ENCODE measurements at places on chromosomes 3 and 15. TPM values are rescaled to one million over a fixed set of nuclear protein-coding genes. Genes with fewer than 3 reads are reported as not detected.

DNA sequence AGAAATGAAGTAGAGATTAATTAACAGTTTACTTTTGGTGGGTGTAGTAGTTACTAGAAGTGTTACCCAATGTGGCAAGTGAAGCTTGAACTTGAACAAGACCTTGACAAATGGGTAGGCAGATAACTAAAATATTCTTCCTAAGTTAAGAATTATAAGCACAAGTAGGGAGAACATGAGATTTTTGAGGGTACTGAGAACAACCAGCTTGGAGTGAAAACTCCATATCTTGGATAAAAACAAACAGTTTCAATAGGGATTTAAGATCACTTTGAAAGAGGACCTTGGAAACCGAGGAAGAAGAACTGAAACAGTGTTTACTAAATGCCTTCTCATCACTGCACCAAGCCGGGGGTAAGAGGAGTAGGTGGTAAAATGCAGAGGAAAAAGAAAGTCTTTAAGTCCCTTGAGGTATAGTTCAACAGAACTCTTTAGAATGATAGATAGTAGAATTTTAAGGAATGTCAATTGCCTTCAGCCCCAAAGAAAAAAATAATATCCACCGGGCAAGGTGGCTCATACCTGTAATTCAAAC lies 496.7 kb downstream of the NAALADL2 start:
- DNase-seq = no peak

- DNase-seq = no peak
Measured at GRCh38 chr15:28983432-28984311, 97.9 kb downstream of the APBA2 start.

GRCh38 chr3:3516384-3516783 lies 282.8 kb upstream of the LRRN1 start:
- DNase-seq = no peak

DNA sequence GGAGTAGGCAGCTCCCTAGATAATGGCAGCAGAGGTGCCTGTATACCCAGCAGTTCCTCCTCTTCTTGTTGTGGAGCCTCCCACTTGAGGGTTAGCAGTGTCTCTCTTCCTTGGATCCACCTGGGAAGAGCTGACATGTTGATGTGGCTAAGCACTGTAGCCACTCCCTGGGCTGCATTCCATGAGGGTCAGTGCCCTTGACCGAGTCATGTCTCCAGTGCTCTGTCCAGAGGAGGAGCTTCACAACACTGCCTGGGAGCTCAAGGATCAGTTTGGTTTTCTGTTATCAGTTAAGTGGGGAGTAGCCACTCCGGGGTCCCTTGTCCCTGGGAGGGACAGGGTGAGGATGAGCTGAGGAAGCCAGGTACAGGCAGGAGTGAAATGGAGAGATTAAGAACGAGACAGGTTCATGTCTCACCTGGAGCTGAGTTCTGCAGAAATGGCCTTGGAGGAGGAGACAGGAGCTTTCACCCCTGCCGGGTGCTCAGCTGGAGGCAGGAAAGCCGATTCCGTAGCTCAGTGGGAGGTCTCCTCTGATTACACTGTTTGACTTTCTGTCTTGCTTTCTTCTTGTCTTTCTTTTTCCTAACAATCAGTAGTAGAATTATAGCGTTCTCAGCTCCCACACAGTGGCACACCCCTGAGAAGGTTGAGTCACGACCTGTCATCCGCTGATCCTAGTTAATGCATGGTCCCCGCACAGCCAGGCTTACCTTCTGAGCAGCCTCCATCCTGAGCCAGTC lies 57.9 kb upstream of the SEC22A start:
- DNase-seq = no peak

Gene OR5K2
- not detected for polyA plus RNA-seq

DNA sequence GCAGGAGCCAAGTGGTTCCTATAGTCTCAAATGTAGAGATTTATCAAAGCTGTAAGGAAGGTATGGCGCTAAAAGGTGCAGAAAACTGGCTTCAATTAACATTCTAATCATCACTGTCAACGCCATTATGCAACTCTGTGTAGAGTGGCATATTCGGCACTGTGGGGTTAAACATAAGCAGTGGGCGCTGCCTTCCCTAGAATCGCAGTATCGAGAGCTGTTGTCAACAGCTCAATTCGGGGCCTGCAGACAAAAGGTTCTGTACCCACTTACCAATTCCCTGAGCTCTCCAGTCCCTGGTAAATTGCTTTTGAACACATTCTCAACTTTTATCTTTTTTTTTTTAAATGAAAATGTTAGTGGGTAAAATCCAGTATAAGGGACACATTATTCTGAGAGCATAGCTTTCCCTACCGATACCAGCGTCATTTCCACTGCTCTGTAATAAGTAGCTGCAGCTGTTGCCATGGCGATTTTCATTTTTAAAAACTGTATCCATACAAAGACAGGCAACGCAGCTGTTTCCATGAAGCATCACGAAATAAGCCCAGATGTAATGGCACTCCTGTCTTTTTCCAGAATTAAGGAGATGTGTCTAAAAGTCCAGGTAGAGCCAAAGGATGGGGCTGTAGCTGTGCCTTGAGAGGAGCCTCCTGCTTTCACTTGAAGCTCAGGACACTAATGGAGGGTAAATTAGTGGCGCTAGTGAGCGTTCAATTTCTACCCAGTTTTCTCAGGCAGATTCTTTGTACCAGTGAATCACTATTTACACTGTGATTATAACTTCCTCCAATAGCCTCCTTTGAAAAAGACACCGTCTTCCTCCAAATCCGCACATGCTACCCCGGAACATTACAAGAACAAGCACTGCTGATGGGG lies 250.3 kb downstream of the SLC9A9 start:
- DNase-seq = no peak

- DNase-seq = no peak
Measured at GRCh38 chr3:169522595-169523529, 140.7 kb downstream of the MECOM start.

Gene HRH1
- polyA plus RNA-seq = 2.7 TPM

DNA sequence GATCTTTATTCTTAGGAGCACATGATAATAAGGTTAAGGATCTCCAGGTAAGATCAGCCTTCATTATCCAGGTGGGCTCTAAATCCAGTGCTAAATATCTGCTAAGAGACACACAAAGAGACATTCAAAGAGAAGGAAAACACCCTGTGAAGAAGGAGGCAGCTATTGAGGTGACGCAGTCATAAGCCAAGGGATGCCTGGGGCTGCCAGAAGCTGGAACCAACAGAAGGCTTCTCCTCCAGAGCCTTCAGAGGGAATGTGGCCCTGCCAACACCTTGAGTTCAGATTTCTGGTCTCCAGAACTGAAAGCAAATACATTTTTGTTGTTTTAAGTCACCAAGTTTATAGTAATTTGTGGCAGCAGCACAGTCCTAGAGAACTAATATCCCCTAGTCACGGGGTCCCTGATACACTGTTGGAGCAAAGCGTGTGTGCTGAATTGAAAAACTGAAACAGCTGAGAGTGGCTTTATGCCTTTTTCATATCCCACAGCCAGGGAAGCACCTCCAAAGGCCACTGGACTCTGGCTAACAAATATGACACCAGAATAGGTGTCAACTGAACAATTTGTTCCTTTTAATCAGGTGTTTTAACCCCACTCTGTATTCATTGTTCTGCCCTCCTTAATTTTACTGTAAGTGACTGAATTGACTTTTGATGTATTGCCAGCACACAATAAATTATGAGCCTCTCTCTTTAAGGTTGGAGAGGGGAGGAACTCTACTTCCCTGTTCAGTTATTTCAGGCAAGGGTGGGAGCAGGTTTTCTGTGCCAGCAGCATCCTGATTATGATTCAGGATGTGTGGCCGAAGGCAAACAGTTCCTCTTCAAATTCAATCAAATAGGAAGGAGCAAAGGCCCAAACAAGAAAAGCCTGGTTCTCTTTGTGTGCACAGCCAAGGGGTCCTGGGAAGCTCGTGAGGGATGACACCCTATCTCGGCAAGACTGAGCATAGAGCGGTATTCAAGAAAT lies 151.8 kb upstream of the HES1 start:
- no peak for DNase-seq

Data from right renal cortex interstitium (tissue), 3 donors.